SJCRH30 (cell line): ENCODE measurements at places on chromosomes 6 and 20.

GRCh38 chr6:154488248-154488593 lies 22.3 kb downstream of the CNKSR3 start:
- DNase-seq = no peak

- DNase-seq = no peak
Observed at GRCh38 chr6:122128445-122128844, 271.0 kb upstream of the HSF2 start.

GRCh38 chr20:60473211-60473610 lies 515.0 kb downstream of the CDH26 start:
- no peak for DNase-seq

GRCh38 chr20:52422574-52423336 lies 231.2 kb upstream of the ZFP64 start:
- DNase-seq = no peak

DNA sequence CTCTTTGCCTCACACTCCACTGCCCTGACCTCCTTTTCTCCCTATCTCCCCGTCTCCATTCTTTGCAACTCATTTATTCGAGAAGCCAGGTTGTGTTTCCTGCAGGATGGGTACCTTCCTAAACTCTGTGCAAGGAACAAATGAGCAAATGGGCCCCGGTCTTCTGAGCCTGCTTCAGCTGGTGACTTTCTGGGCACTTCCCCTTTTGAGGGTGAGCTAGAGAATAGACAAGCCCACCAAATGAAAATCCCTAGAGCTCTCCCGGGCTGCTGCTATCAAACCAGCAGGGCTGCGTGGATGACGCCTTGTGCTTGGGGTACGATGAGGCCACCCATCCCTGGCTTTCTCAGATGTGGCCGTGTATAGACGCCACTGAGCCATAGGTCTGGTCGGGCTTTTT lies 91.0 kb upstream of the FOXA2 start:
- no peak for DNase-seq

DNA sequence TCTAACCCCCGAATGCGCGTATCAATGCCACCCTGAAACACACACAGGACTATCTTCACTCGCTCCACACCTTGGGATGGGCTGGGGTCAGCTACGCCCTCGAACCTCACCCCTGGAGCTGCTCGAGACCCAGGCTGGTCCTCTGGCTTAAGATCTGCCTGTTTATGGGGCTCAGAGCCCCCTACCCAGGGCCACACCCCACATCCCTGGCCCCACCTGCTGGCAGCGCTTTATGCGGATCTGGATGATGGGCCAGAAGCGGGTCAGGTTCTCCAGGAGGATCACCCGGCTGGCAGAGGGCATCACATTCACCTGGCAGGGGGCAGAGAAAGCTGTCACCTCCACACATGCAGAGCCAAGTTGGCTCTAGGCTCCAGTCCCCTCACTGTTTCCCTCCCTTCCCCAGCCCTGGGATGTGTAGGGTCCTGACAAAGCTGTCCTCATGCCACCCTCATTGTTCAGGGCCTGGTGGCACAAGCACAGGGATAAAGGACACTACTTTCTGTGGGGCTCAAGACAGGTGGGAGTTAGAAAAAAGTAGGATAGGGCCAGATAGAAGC lies 8.2 kb downstream of the CUL7 start:
- DNase-seq = no peak

GRCh38 chr6:31579119-31579505 lies 3.1 kb downstream of the LTB start:
- no peak for DNase-seq

- DNase-seq = no peak
Observed at GRCh38 chr6:56772737-56773184, 130.1 kb upstream of the DST start.

GRCh38 chr6:70107852-70108629 lies 194.8 kb downstream of the COL9A1 start:
- DNase-seq = peak; percentile 28

DNA sequence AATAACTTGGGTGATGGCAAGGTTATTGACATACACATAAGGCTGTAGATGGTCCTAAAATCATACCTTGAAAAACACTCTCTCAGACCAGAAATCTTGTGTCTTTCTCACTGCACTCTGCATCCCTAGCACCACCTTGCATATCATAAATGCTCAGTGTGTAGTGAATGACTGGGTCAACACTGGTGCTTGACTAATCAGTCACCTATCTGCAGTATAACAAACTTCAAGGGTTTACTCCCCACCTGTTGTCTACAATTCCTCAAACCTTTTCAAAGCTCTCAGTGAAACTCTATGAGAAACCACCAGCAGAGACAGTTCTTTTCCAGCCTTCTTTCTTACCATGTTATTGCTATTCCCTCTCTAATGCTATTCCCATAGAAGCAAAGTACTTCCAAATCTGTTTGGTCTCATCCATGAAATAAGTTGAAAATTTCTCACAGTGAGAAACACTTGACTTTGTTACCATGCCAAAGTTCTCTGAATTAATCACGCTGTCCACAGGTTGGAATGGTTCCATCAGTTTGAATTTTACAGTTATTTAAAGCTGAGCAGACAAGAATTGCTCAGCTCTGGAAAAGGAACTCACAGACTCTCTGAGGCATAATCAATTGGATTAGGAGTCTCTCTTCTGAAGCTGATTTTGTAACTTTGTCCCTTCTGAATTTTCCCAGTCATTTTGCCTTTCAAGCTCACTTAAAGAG lies 104.8 kb upstream of the EYA4 start:
- no peak for DNase-seq

DNA sequence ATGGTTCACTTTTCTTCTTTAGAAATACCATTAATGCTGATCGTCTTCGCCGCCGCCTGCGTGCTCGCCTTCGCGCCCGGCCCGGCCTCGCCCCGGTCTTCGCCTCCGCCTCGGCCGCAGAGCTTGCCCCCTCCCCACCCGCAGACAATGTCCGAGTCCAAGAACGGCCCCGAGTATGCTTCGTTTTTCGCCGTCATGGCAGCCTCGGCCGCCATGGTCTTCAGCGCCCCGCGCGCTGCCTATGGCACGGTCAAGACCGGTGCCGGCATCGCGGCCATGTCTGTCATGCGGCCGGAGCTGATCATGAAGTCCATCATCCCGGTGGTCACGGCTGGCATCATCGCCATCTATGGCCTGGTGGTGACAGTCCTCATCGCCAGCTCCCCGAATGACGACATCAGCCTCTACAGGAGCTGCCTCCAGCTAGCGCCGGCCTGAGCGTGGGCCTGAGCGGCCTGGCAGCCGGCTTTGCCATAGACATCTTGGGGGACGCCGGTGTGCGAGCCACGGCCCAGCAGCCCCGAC lies 4.8 kb upstream of the PRPH2 start:
- no peak for DNase-seq

GRCh38 chr20:19787366-19787765 lies 29.3 kb downstream of the RIN2 start:
- no peak for DNase-seq

- DNase-seq = no peak
Observed at GRCh38 chr6:24831771-24832716, 33.3 kb upstream of the ARMH2 start.

DNA sequence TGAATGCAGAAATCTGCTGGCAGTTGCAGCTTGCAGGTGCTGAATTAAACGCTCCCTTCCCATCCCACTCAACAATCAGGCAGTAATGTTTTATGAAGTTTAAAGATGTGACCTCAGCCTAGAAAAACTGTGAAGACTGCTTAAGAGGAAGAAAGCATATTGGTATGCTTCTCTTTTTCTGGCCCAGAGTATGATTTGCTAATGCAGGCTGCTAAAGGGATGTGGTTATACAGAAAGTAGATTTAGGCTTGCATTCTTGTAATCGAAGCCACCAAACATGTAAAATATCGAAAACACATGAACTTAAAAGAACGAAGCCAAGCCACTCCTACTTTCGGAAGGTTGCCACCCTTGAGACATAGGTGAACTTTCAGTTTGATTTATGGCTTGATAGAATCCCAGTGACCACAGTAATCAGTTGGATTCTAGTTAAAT lies 40.7 kb downstream of the MAP3K5 start:
- DNase-seq = no peak

GRCh38 chr20:44075191-44075949 lies 111.6 kb downstream of the JPH2 start:
- DNase-seq = no peak

GRCh38 chr6:11845664-11846577 lies 67.3 kb upstream of the ADTRP start:
- no peak for DNase-seq

- peak; percentile 39 for DNase-seq
Observed at GRCh38 chr6:127518710-127519468, at the start of gene MTCL3. Gene MTCL3 (minus strand): TSS chr6:127519335.

- no peak for DNase-seq
Observed at GRCh38 chr6:140101367-140101766, 726.9 kb upstream of the CITED2 start.

DNA sequence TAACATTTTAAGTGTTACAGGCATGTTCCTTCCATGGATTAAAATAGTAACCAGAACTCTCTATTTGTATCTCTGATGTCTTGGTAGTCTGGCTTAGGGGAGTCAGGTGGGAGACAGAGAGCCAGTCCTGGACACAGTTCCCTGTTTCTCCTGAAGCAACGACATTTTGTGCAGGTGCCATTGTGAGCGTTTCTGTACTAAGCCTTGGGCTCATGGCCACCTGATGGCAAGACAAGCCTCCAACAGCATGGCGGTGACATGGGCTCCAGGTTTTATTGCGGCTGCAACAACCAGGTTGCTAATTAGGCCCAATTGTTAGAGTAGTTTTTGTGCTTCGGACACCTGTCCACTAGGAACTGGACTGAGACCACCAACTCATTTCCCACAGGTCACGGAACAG lies 105.3 kb downstream of the PRDM13 start:
- DNase-seq = no peak

GRCh38 chr6:30066082-30066481 lies 916 bp upstream of the PPP1R11 start:
- no peak for DNase-seq

DNA sequence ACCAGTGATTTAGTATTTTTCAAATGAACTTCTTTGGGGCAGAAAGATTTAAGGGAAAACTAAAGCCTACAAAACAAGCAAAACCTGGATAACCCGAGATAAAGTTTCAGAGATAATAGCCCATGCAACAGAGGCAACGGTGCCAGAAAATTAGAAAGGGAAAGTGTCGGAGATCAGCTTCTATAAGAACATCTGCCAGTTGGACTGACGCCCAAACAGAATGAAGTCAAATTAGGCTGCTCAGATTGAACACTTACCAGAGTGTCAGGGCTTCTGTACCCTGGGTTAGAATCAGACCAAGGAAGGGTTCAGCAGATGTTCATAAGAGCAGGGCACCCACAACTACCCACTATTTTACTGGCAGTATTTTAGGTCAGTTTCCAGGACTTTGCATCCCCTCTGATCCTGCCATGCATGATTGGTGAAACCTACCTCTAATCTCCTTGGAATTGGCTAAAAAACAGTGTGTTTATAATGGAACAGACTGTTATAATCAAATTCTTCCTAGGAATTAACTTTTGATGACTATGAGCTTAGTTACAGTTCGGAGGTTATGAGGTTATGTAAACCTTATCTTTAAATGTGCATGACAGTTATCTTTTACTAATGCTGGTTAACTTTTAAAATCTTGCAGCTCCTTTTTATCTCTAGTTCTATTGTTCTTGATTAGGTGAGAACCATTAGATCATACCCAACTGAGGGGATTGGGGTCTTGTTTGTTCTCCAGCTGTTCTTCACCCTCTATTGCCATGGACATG lies 13.1 kb downstream of the BMP2 start:
- DNase-seq = no peak

DNA sequence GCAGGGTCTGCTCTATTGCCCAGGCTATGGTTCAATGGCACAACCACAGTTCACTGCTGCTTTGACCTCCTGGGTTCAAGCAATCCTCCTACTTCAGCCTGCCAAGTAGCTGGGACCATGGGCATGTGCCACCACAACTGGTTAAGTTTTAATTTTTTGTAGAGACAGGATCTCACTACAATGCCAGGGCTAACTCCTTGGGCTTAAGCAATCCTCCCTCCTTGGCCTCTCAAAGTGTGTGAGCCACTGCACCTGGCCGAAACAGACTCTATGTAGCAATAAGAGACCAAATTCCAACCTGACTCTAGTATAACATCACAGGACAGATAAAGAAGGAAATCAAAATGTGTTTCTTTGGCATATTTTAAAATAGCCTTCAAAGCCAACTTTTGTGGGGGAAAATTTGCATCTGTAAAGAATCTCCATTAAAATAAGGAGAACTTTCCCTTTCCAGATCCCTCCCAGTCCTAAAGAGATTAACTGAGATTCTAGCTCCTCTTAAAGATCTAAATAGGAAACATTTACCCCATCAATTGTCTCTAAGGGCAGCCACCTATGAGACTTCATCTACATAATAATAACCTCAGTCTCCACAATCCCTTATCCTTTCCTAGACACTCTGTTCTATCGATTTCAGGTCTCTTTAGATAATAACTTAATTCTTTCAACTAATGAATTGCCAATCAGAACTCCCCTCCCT lies 94.7 kb upstream of the PLCB4 start:
- no peak for DNase-seq

GRCh38 chr6:127900935-127901334 lies at the start of gene THEMIS:
Gene THEMIS (minus strand): TSS chr6:127901058. CDS start chr6:127900932, 126 bp downstream.
- DNase-seq = no peak

- no peak for DNase-seq
Observed at GRCh38 chr6:19880066-19880465, 42.9 kb downstream of the ID4 start.

- peak; percentile 96 for DNase-seq
Observed at GRCh38 chr6:85593438-85594196, at the start of gene SNX14. Gene SNX14 (minus strand): TSS chr6:85593858. CDS start chr6:85593718, 140 bp downstream.

DNA sequence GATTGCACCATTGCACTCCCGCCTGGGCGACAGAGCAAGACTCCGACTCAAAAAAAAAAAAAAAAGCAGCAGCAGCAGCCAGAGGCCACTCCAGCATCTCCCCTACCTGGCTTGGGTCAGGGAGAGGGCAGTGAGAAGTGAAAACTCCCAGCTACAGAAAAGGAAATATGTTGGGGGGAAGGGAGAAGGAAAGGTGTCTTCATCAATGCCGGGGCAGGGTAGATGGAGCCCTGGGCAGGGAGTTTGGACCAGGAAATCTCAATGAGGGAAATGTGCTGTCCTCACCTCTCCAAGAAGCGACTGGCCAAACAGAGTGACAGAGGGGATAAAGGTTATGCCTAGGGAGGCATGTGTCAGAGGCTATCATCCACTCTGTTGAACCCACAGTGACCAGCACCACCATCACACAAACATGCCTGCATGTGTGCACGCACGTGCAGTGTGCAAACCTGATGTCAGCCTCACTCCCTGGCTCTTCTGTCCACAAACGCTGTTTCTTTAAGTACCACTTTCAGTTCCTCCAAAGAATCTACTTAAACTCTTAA lies 887 bp upstream of the AIF1 start:
- no peak for DNase-seq

DNA sequence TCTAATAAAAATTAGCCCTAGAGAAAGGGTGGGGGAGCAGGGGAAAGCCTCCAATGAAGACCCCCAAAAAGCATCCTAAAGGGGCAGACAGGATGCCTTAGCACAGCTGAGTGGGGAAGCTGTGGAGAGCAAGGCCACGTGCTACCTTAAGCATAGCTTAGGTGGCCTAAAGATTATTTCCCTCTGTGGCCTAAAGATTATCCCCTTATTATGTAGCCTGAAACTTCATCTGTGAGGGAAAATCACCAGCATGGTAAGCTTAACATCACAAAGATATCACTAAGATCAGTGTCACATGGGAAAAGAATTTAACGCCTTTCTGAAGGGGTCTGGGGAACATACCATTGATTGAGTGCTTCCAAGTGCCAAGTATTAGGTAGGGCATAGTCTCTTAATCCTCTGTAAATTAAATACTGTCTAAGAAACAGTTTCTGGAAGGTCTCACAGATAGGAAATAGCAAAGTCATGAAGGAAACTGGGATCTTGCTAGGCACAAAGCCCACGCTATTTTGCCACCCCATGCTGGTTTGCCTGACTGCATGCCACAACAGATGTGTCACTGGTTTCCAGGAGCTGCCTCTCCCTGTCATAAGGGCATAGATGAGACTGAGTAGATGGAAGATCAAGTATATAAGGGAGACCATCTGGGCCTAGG lies 170.0 kb downstream of the HACE1 start:
- DNase-seq = no peak
